ENCODE measurements at places on chromosomes 6 and 20.

- peak; percentile 33 for DNase-seq
These were observed 695.2 kb downstream of the QKI start for GRCh38 chr6:164109770-164110140.

DNA sequence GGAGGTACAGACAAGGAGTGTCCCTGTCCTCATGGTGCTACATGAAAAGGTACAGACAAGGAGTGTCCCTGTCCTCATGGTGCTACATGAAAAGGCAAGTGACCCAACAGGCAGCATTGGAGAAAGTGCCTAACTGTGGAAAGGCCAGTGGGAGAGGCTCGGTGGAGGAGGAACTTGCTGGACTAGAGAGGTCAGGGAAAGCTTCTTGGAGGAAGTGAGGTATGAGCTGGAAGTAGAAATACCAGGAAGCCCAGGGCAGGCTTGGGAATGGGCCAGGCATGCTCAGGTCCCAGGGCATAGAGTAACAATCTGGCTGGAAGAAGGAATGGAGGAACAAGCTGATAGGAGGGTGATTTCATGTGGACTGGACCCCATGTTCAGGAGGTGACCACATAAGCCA, 59.8 kb upstream of the FNDC1 start:
- DNase-seq, result no peak

DNA sequence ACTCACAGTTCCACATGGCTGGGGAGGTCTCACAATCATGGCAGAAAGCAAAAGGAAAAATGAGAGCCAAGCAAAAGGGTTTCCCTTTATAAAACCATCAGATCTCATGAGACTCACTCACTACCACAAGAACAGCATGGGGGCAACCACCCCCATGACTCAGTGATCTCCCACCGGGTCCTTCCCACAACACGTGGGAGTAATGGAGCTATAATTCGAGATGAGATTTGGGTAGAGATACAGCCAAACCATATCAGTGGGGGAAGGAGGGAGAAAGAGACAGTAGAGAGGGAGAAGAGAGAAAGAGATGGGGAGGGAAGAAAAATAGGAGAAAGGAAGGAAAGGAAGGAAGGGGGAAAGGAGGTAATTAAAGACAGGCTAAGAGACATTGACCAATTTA, 30.1 kb downstream of the GMDS start:
- no peak for DNase-seq

DNA sequence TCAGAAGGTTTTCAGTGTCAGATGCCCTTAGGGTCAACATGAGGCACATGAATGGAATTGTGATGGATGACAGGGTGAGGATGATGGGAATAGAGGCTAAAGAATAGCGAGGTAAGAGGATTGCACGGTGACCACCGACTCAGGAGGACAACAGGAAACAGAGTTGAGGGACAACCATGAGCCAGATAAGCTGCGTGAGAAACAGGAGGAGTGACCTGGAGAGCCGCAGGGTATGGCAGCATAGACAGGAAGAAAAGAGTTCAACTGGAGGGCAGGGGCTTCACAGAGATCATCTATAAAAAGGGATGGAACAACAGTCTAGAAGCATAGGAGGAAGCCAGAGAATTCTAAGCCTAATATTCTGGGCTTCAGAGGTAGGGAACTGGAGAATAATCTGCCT, 84.7 kb upstream of the ENPP5 start:
- DNase-seq, result no peak

DNA sequence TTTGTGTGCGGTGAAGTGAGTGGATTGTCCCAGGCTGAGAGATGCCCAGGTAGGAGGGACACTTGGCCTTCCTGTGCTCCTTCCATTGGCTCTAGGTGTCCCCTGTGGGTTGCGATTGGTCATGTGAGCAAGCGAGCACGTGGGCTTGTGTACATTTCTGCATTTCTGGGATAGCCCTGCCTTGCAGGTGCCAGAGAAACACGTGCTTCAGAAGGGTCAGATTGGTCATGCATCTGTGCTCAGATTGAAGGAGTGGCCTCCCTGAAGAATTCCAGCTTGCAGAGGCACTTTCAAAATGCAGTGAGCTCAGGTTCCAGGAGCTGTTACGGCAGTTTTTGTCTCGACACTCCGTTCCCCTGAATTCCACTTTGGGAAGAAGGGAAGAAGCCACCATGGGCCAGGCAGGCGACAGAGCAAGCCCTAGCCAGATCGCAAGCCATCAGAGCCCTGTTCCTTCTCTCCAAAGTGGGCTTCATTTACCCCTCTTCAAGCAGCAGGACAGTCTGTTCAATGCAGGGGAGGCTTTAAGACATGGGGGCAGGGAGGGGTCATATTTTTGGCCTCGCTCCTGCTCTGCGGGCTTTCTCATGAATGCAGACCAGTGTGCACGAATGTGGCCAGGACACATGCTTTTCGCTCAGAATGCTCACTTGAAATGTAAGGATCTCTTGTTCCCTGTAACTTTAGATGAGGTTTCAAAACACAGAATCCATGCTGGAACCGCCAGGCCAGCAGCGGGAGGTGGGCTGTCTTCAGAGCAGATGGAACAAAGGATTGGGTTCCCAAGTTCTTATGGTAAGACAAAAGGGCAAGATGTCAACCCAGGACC, 78.6 kb upstream of the AKAP12 start:
- no peak for DNase-seq

Measured in endothelial cell (in vitro differentiated cells).